CD4-positive, alpha-beta T cell treated with Interleukin-4 for 1 hour (primary cell): ENCODE measurements at places on chromosomes 1 and 21.

DNA sequence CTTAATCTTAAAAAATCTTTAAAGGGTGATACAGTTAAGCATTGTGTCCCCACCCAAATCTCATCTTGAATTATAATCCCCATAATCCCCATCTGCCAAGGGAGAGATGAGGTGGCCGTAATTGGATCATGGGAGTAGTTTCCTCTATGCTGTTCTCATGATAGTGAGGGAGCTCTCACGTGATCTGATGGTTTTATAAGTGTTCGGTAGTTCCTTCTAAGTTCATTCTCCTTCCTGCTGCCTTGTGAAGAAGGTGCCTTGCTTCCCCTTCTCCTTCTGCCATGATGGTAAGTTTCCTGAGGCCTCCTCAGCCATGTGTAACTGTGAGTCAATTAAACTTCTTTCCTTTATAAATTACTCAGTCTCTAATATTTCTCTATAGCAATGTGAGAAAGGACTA is 10.7 kb downstream of the DHRS3 start:
- DNase-seq = no peak

GRCh38 chr1:229478852-229479251 is 29.3 kb downstream of the NUP133 start:
- DNase-seq = no peak

DNA sequence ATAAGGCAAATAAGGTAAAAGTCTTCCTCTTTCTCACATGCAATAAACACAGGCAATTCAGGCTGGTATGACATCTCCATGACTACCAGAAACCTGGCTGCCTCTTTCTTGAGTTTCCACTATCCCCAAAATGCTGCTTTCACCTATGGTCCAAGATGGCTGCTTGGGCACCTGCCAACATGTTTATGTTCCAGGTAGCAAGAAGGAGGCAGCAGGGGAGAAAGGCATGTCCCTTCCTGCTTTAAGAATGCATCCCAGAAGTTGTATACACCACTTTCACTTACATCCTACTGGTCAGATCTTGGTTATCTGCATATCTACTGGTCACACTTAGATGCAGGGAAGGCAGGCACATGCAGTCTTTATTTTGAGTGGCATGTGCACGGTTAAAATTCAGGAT is 19.4 kb upstream of the ACOT11 start:
- DNase-seq = no peak

DNA sequence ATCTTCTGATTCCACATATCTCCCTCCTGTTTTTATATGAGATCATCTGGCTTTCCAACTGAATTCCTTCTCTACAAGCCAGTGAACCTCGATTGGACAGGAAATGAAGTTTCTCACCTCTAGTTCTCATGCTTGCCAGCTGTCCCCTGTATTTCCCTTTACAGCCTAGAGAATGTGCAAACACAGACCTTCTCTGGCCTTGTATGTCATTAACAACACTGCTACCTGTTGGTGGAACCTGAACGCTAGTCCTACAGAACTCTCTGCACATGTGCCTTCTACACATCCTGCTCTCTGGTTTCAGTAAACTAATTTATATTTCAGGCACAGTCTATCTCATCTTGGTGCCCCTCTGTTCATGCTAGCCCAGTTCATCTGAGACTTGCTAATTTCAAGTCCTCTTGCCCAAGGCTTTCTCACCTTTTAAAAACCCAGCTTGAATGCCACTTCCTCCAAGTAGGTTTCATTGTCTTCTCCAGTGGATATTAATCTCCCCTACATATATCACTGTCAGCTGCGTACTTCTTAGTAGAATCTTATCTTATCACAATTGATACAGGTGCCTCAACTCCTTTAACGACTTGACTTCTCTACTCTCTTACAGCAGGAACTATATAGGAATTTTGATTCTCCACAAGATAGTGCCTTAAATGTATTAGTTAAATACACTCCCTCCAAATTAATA is 549.9 kb downstream of the PLPP3 start:
- no peak for DNase-seq

GRCh38 chr1:151407304-151407703 is 7.9 kb downstream of the PSMB4 start:
- no peak for DNase-seq

DNA sequence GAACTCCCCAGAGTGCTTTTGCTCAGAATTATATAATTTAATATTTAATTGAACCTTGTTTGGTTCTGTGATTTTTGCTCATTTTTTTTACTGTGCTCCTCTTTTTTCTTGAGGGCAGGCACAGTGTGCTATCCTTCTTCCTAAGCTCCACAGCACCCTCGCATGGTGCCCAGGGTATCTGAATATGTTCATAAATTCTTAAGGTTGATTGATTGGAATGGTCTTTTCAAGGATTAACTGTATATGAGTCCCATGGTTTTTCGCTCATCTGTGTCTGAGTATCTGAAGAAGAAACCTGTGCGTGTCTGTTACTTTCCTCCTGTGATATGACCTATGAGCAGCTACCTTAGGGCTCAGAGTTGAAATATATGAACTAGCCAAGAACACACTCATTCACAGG is 393.7 kb downstream of the HLX start:
- no peak for DNase-seq

GRCh38 chr21:43925096-43925481 is 60.1 kb downstream of the AGPAT3 start:
- no peak for DNase-seq

- DNase-seq = no peak
These were observed 26.2 kb downstream of the TRIM67 start for GRCh38 chr1:231188072-231188471.

DNA sequence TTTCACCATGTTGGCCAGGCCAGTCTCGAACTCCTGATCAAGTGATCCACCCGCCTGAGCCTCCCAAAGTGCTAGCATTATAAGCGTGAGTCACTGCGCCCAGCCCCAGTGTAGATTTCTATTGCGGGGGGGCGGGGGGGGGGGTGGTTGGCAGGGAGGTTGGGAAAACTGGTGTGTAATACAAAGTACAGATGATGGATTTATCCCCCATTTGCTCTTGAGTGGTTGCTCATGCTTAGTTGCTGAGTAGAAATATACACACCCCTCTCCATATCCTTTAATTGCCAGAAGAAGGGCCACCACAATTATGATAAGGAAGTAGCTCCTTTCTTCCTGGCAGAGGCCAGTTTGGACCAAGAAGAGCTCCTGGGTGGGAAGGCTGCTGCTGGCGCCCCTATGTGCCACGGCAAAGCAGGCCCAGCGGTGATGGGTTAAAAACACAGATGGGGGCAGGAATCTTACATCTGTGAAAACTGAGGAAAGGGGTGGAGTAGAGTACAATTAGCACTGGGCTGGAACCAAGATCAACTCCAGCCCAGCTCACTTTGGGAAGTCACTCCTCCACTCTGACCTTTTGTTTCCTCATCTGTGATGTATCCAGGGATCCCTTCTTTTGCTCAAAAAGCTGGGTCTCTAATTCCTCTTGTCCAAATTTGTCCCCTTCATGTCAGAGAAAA is 55.2 kb downstream of the MRPL37 start:
- no peak for DNase-seq

GRCh38 chr1:91537281-91537986 is 36.8 kb downstream of the CDC7 start:
- DNase-seq = no peak

- DNase-seq = peak; percentile 39
These were observed 6.4 kb downstream of the ADARB1 start for GRCh38 chr21:45080639-45081414.

- DNase-seq = no peak
These were observed 83.9 kb downstream of the CRB1 start for GRCh38 chr1:197351821-197352440.

DNA sequence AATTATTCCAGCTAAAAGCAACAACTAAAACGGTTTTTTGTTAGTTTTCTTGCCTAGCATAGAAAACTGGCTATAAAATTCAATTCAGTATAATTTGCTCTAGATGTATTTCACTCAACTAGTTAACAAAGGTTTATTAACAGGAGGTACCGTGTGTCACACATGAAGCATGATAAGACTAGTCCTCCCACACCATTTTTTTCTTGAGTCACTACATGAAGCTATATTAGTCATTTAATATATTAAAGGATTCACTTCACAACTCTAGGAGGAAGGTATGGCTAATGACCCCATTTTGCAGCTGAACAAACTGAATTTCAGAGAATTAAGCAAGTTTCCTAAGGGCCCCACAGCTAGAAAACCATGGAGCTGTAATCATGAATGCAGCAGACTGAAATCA is 307.8 kb upstream of the USP25 start:
- no peak for DNase-seq

- DNase-seq = peak; percentile 31
These were observed 3.1 kb downstream of the USP48 start for GRCh38 chr1:21779613-21780521.

- DNase-seq = no peak
These were observed 190.6 kb downstream of the FMN2 start for GRCh38 chr1:240282061-240282830.

- DNase-seq = no peak
These were observed 36.9 kb upstream of the BACH1 start for GRCh38 chr21:29261555-29262540.

GRCh38 chr1:43853161-43853921 is 80.3 kb upstream of the ARTN start:
- DNase-seq = peak; percentile 51

DNA sequence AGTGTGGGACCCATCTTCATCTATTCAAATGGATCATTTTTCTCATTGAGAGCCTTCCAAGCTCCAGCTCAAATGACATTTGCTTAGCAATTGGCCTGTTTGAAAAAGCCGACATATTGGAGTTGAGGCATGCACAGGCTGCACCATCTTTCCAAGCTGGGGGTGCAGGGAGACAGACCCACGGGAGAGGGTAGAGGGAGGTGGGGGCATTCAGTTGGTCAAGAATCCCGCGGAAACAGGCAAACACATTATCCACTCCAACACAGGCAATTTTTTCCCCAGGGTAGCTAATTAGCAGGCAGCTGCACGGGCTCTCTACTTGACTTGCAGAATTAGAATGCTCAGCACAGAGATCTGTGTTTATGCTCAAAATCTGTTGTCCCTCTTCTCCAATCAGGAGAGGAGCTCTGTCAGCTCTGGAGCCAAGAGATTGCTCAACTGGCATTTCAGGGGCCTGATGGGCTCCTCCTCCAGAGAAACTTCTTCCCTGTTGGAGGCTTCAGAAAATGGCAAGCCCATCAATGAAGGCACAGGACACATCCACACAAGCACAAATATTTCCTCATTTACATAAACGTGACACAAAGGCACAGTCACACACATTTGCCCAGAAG is 267.8 kb downstream of the FOXD2 start:
- no peak for DNase-seq

DNA sequence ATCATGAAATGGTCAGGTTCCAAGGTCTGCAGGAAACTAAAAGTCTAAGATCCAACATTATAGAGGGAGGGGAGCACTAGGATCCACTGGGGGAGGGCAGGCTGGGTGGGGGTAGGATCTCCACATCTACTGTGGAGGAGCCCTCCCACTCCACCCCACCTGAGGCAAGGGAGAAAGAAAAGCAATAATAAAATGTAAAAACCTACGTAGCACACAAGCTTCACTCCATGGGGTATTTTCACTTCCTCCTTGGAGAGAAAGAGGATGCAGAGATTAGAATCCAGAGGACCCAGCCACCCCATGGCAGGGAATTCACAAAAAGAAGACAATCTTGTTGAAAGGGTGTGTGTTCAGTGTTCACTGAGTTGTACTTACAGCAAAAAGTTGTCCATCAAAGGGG is 14.4 kb downstream of the SPOCD1 start:
- no peak for DNase-seq

GRCh38 chr1:78102916-78103315 is 57.1 kb downstream of the GIPC2 start:
- DNase-seq = no peak

DNA sequence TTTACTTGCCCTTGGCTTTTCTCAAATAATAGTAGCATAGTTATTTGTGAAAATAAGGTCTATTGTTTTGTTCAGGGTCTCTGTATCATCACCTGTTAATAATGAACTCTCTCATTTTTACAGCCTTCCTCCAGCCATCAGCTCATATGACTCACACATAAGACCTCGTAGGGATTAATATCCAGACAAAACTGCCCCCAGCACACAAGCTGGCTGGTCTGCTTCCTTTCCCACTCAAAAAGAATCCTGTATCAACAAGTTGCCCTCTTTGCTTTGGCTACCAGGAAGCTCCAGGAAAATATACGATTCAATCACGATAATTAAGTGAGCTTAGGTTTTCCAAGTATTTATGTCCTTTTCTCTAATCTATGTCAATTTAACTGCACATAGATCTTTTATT is 119.2 kb downstream of the DMRTB1 start:
- DNase-seq = no peak

- DNase-seq = no peak
These were observed 51.5 kb upstream of the CNIH3 start for GRCh38 chr1:224564454-224565084.

- no peak for DNase-seq
These were observed 16.7 kb downstream of the INAVA start for GRCh38 chr1:200911361-200911760.

GRCh38 chr1:117097443-117097842 is 24.1 kb downstream of the TRIM45 start:
- DNase-seq = no peak

DNA sequence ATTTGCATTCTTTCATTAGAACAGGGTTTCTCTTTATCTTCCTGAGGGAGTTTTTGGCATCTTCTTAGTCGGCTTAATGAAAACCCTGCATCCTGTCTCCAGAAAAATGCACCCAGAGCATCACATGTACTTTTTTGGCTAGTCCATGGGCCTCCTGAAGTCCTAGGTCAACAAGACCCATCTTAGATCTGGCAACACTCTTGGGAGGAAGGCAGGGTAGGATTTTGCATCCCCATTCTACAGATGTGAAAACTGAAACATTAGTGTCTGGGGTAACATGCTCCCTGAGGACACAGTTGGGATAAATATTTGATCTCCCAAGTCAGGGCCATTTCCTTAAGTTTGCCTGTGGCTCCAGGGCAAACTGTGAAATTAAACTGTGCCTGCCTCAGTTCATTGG is 40.0 kb upstream of the HMGB4 start:
- DNase-seq = no peak

GRCh38 chr1:202105571-202106339 is 17.0 kb upstream of the GPR37L1 start:
- no peak for DNase-seq

GRCh38 chr1:99133756-99134500 is 129.3 kb upstream of the PLPPR5 start:
- no peak for DNase-seq

DNA sequence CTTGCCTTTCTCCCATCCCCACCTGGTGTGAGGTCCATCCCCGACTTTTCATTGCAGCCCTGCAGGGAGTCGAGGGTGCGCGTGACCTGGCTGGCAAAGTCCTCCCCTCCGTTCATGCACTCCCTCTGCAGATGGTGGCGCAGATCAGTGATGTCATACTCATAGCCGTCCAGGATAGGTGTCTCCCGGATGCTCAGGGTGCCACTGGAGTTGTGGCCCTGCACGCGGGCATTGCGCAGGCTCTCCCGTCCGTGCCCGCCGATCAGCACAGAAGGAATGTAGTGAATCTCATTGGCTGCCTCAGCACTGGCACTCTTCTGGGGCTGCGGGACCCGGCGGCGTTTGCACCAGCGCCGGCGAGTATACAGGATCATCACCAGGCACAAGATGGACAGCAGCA is 132.1 kb downstream of the ASTN1 start:
- DNase-seq = no peak
